ENCODE measurements at places on chromosomes 7 and 10.

DNA sequence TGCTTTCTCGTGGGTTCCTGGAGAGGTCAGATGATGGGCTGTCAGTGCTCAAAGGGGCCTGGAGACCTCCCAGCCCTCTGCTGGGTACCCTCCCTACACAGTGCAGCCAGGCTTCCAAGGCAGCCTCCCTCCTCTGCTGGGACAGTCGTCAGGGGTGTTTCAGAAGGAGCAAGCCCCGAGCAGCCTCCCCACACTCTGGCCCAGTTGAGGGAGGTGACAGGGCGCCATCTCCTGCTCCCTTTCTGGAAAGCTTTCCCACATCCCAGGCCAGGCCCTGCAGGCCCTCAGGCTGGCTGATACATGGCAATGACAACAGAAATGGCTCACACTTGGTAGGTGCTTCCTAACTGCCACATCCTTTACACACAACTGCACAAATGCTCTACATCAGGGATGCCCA is 32.1 kb downstream of the KCNMA1 start:
- peak; percentile 77 for DNase-seq

GRCh38 chr7:22667562-22668239 is 59.3 kb upstream of the IL6 start:
- peak; percentile 80 for DNase-seq

DNA sequence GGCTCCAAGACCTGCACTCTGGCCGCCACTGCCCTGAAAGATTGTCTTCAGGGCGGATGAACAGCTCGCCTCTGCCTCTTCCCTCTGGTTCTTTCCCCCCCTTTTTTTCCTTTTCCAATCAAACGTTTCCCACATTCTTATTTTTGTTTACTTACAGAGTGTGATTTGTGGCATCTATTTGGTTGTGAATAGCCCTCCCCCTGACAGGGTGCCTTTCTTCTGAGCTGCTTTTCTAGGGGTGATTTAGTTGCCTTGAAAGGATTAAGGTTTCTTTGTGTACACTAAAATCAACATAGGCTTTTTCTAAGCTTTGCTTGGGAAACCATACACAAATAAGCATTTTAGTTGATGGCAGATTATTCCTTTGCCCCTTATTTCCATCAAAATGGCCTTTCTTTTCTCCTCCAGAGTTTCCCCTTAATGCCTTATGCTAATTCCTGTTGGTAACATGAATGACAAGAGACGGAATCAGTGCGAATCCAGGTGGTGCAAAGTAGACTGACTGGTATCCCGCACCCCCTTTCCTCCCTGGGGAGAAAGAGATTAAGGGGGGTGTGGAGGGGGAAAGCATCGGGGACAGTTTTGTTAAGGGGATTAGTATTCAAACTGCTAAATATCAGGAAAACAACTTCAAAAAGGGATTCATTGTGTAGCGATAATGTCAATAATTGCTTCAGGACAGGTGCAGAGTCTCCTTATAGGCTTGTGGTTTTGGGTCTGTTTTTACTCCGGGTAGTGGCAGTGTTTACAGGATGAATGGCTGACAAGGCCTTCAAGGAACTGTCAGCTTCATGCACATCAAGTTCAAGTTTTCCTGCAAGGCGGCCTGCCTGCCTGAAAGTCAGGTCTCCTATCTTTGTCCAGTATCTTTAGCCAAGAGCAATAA is 431.6 kb upstream of the GALNT17 start:
- DNase-seq: no peak

- DNase-seq: no peak
These were observed 17.8 kb upstream of the CH25H start for GRCh38 chr10:89224739-89225443.

GRCh38 chr7:101506531-101506930 is 122.6 kb downstream of the MYL10 start:
- DNase-seq: no peak

GRCh38 chr10:43108951-43109350 is 29.3 kb upstream of the CSGALNACT2 start:
- DNase-seq: no peak

GRCh38 chr10:17179002-17179401 is 22.5 kb downstream of the TRDMT1 start:
- DNase-seq: no peak

- DNase-seq: no peak
These were observed 7.1 kb downstream of the ASB10 start for GRCh38 chr7:151179946-151180345.

DNA sequence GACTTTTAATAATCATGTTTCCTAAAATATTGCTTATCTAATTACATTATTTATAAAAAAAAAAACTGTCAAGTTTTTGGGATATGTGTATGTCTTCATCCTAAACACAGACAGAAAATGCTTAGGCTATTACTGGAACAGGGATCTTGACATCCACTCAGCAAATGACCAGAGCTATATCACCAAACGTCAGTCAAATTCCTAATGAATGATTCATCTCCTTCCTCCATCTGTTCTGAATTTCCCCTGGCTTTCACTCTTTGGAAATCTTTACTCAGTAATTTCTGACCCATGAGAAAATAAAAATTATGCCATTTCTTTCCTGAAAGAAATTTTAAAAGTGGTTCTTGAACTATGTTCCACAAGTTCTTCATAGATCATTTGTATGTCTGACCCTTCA is 552.4 kb upstream of the KCND2 start:
- DNase-seq: no peak

- DNase-seq: no peak
These were observed 103.9 kb downstream of the ZMYND11 start for GRCh38 chr10:239109-239508.

GRCh38 chr7:101235050-101235449 is 2.6 kb downstream of the CLDN15 start:
- no peak for DNase-seq

DNA sequence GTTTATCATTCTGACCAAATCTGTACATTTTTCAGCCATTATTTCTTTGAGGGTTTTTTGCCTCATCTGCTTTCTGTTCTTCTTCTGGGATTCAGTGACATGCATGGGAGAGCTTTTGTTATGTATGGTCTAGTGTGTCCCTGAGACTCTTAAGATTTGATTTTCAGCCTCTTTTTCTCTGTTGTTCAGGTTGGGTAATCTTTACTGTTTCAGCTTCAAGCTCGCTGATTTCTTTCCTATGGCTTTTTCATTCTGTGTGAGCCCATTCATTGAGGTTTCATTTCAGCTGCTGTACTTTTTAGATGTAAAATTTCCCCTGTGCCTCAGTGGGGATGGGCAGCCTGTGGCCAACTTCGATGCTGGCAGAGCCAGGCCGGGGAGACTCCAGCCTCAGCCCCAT is 38.1 kb downstream of the FOXK1 start:
- no peak for DNase-seq

GRCh38 chr7:23530405-23530804 is 1.4 kb downstream of the TRA2A start:
- peak; percentile 22 for DNase-seq

- no peak for DNase-seq
These were observed 12.3 kb downstream of the COL26A1 start for GRCh38 chr7:101374990-101375389.

- DNase-seq: no peak
These were observed 189.0 kb upstream of the CELF2 start for GRCh38 chr10:10828623-10829022.

GRCh38 chr7:28361551-28361950 is 50.8 kb upstream of the CREB5 start:
- no peak for DNase-seq

- no peak for DNase-seq
These were observed 72.9 kb downstream of the ZNF783 start for GRCh38 chr7:149334930-149335329.

GRCh38 chr7:45031829-45032228 is 31.8 kb downstream of the CCM2 start:
- no peak for DNase-seq

DNA sequence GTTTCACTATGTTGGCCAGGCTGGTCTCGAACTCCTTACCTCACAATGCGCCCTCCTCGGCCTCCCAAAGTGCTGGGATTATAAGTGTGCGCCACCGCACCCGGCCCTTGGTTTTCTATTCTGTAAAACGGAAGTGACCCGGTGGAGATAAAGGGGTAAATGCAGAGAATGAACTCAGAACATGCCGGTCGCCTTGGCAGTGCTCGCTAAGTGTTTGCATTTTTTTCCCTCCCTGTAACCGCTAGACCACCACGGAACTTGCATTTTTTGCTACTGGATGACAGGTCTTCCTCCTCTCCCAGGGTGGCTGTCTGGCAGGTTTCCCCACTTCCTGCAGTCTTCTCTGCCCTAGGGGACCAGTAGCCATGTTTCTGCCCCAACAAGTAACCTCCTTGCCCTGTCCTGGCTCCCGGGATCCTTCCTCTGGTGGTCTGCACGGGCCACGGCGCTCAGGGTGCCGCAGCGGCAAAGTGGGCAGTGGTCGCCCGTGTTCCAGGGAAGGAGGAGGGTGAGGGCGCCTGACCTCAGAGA is 18.8 kb upstream of the GNA12 start:
- no peak for DNase-seq

DNA sequence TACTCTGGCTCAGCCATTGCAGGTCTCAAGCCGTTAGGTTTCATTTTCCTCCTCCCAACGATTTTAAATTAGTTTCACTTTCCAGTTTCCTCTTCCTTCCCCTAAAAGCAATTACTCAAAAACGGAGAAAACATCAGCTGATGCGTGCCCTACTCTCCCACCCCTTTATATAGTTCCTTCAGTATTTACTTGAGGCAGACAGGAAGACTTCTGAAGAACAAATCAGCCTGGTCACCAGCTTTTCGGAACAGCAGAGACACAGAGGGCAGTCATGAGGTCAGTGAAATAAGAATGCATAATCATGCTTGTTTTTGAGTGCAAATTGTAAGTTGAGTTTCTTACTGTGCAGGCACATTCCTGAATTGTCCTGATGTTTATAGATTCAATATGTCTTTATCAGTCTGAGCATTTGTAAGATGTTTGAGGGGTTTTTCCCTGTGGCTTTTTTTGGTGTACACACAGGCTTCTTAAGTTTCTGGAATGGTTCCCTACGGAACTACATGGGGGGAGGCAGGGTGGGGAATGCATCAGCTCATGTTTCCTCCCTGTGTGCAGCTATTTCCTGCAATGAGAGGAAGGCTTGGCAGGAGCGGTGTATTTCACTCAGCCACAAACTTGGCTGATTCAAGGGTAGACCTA is at the start of gene IFIT3:
Gene IFIT3, plus strand, starts transcription at position 195 of the 639 bp plus-strand sequence. Its CDS starts 77 bp downstream, at position 272.
- peak; percentile 54 for DNase-seq

- no peak for DNase-seq
These were observed 157.8 kb downstream of the SNX10 start for GRCh38 chr7:26449175-26450165.

DNA sequence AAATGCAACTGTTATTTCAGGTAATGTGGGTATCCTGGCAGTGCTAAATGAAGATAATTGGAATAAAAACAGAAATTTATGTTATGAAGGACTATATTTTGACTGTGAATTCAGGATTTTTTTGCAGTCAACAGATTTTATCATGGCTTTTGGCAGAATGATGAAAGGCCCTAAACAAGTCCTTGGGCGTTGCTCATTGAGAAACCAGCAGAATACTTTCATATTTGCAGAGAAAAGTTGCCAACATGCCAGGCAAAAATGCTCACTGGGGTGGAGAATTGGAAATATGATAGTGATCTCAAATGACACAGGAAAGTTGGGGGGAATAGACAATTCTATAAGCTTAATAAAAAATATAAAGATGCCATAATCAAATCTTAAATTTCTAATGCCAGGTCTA is 121.1 kb downstream of the GPR85 start:
- no peak for DNase-seq

DNA sequence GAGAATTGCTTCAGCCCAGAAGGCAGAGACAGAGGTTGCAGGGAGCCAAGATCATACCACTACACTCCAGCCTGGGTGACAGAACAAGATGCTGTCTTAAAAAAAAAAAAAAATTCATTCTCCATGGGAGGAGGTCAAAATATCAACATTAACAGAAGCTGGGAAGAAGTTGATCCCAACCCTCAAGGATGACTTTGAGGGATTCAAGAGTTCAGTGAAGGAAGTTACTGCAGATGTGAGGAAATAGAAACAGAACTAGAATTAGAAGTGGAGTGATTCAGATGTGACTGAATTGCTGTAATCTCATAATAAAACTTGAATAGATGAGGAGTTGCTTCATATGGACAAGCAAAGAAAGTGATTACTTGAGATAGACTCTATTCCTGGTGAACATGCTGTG is 19.7 kb upstream of the RPEL1 start:
- no peak for DNase-seq

DNA sequence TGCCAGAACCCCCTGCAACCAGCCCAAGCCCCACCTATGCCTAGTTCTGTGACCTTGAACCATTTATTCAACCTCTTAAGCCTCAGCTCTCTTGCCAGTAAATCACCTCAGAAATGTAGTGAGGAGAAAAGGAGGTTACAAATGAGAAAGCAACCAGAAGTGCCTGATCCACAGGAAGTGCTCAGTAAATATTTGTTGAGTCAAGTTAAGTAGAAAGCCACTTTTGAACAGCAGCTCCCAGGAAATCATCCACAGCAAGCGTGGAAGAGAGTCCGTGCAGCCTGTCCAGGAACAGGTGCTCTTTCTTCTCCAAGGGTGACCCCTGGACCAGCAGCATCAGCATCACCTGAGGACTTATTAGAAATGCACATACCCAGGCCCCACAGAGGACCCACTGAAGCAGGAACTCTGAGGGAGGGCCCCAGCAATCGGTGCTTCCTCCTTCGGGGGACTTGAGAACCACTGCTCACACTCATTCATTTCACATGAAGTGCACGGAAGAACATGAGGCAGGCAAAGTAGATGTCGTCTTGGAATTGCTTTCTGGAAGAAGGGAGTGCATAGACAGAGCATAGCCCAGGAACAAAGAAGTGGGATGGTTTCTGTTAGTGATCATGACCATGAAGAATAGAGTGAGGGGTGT is 6.3 kb upstream of the C10orf71 start:
- DNase-seq: no peak

GRCh38 chr7:130365511-130366441 is 14.5 kb upstream of the CPA1 start:
- no peak for DNase-seq

DNA sequence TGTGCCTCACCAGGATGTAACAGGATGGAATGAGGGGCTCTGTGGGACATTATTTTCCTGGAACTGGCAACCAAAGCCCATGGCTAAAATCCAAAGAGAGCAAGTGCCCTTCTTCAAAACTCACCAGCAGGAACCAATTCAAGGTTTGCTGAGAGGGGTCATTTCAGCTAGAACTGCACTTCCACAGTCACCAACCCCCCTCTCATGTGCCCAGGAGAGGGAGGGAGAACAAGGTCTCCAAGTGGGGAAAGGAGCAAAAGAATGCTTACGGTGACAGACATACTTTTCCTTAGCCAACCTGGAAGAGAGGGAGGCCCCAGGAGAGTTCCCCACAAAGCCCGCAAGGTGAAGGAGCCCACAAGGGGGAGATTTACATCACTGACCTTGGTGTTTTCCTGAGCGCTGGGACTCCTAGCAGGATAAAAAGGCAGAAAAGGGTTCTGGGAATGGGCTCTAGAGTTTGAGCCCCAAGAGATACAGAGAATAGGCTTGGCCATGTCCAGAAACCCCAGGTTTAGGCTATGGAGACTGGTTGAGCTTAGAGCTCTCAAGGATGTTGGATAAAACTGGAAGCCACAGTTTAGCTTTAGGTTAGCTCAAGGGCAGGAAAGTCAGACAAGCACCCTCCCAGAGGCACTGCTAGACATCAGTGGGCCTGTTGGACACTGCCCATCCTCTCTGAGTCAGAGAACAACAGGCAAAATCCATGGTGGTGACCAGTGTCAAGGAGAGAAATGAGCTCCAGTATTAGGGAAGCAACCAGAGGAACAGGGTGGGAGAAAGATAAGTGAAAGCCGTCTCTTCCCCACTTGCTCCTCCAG is 63.9 kb upstream of the GHITM start:
- no peak for DNase-seq

- no peak for DNase-seq
These were observed 200.7 kb downstream of the POLR1F start for GRCh38 chr7:19508124-19508523.

- no peak for DNase-seq
These were observed 17.6 kb upstream of the GPR146 start for GRCh38 chr7:1026721-1027161.

GRCh38 chr10:50523357-50523756 is 100.4 kb downstream of the SGMS1 start:
- no peak for DNase-seq
